GM13977 (cell line): ENCODE measurements at places on chromosomes 3 and 15.
A peak's percentile ranks its signal among the peaks of the same experiment; 100 is the strongest.

- DNase-seq = no peak
These were observed 35.2 kb upstream of the SIAH2 start for GRCh38 chr3:150798122-150798618.

GRCh38 chr3:64444490-64445108, 219.3 kb upstream of the PRICKLE2 start:
- DNase-seq = no peak

DNA sequence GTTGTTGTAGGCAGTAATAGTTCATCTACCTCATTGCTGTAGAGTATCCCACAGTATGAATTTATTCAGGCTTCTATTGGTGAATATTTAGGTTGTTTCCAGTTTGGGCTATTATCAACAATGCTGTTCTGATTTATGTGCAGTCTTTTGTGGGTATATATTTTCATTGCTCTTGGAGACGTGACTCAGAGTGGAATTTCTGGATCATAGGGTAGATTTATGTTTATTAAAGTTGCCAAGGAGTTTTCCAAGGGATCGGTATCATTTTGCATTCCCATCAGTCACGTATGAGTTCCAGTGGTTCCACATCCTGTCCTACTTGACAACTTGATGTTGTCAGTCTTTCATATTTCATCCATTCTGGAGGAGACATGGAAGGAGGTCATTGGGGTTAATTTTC, 8.4 kb upstream of the HRH1 start:
- DNase-seq = no peak

GRCh38 chr3:127672429-127673190, at the start of gene ABTB1:
Gene ABTB1 (plus strand): TSS chr3:127672952. CDS start chr3:127673026, 74 bp downstream.
- DNase-seq = peak; percentile 99

DNA sequence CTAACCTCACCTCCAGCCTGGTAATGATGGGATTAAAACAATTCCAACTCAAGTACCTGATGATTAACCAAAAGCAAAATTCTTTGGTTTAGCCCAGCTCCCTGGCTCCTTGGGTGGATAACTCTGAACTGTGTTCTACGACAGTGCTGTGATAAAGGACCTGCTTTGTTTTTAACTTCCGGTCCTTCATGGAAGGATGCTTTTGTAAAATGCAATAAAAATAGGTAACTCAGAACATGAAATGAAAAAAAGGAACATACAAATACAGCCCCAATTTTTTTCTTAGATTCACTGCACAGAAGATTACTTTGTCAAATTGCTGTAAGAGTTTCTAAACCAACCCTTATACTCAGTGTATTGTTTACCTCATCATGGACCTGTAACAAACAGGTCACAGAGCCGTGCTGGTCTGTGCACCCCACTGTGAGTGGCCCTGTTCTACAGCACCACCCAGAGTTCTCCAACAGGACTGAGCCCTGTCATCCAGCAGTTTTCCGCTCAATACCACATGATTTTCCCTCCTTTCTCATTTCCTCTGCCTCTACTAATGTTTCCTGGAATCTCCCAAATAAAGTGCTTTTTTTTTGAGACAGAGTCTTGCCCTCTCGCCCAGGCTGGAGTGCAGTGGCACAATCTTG, 4.9 kb upstream of the PCYT1A start:
- DNase-seq = peak; percentile 53

GRCh38 chr3:188900421-188900951, 271.3 kb upstream of the TPRG1 start:
- no peak for DNase-seq
